ENCODE measurements at places on chromosomes 6 and 20.

DNA sequence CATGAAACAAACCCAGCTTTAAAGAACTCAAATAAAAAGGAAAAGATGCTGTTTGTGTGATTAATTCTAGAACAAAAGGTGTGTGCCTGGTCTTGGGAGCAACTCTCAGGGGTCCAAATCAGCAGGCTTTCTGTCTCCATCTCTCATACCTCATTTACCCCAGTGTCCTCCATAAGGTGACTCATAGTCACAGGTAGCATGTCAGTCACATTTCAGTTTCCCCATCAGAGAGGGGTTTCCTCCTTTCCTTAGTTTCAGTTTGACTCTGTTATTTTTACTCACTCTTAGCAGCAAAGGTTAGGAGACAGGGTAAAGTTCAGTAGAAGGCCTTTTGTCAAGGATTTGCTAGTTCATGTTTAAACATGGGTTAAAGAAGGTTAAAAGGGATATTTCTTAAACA, 46.2 kb downstream of the OGFRL1 start:
- H3K27ac ChIP-seq = no peak overlapping the region
- H3K27me3 ChIP-seq = no peaks in the 10 kb centered on the region
- no peaks in the 10 kb centered on the region for H3K36me3 ChIP-seq
- no peak overlapping the region for H3K4me3 ChIP-seq

DNA sequence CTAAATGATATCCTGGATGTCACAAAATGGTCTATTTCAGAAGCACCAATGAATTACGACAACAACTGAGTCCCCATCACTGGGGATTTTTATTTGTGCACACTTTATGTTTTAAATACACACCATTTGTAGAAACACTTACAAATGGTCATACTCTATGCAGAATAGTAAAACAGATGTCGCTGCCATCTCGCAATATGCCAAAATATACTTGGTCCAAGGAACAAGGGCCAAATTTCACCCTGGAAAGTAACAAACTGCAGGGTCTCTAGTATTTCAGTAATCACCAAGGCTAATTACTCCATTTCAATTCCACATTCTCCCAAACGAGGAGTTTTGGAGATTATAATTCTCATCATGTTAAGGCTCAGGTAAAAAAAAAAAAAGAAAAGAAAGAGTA, 215.2 kb downstream of the LMBRD1 start:
- no peaks in the 10 kb centered on the region for H3K36me3 ChIP-seq
- no peak for DNase-seq
- H3K4me3 ChIP-seq = no peak overlapping the region
- H3K27ac ChIP-seq = no peak overlapping the region
- H3K27me3 ChIP-seq = no peaks in the 10 kb centered on the region
- H3K4me1 ChIP-seq = no peaks in the 10 kb centered on the region

DNA sequence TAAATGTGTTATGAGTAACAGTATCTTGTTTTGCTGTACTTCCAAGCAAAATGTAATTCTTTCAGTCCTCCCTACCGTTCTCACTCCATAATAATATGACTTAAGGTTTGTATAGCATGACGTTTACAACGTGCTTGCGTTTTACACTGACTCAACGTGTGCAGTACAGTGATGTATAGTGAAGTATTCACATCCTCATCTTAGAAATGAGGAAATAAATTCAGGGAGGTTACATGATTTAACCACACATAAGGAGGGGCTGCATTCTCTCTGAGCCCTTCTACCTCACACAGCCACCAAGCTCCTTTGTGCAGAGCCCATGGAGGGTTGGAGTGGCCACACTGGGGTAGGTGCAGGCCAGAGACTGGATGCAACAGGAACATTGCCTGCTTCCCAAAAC, 164.5 kb downstream of the MTHFD1L start:
- no peak for DNase-seq
- no peaks in the 10 kb centered on the region for H3K27me3 ChIP-seq
- no peak overlapping the region for H3K27ac ChIP-seq
- H3K4me1 ChIP-seq = peaks cover 11% of the 10 kb centered on the region
- H3K36me3 ChIP-seq = peaks cover 6% of the 10 kb centered on the region

DNA sequence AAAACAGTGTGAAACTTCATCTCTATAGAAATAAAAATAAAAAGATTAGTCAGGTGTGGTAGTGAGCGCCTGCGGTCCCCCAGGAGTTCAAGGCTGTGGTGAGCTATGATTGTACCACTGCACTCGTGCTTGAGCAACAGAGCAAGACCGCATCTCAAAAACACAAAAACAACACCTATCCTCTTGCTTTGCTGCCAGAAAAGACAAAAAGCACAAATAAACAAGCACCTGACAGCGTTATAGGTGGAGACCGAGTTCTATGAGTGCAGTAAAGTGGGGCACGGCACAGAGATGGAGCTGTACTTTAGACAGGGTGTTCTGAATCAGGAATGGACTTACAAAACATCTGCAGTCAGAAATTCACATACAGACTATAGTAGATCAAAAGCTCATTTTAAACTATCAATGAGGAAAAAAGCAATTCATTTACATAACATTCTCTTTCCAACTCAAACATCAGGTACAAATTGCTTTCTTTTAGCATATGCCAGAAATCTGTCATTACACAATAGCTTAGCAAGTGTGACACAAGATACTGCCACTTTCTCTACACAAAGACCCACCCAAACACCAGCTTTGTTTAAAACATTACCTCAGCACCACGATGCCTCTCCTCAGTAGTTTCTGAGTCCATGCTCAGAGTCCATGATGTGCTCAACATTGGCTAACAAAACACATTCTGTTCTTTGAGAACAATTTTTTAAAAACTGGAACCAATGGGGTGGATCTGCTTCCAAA, 10.1 kb downstream of the EZR start:
- no peak for DNase-seq
- no peak overlapping the region for H3K4me3 ChIP-seq
- peaks cover 79% of the 10 kb centered on the region for H3K4me1 ChIP-seq
- H3K27me3 ChIP-seq = no peaks in the 10 kb centered on the region
- peak overlapping the region; percentile 59 for H3K27ac ChIP-seq

DNA sequence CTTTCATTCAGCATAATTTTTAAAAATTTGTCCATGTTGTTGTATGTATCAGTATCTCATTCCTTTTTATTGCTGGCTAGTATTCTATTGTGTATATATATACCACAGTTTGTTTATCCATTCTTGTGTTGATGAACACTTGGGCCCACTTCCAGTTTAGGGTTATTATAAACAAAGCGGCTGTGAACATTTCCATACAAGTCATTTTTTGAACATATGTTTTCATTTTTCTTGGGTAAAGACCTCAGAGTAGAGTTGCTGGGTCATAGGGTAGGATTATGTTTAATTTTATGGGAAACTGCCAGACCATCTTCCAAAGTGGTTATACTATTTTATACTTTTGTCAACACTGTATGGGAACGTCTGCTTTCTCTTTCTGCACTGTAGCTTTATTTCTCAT, 55.3 kb downstream of the RBM24 start:
- H3K4me3 ChIP-seq = no peak overlapping the region
- DNase-seq = no peak

All from lower lobe of right lung (tissue), 2 donors.